ENCODE measurements at places on chromosomes 1 and 21.

DNA sequence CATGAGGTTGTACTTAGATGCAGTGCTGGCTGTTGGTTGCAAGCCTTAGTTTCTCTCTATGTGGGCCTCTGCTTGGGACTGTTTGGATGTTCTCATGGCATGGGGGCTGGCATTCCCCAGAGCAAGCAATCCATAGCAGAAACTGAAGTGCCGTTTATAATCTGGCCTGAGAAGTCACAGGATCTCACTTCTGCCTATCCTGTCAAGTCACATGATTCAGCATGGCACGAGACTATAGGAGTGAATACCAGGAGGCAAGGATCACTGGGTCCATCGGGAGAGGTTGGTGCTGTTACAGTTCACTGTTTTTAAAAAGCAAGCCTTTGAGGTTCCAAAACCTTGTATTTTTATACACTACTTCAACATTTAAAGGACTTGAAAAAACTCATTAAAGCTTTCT, 16.7 kb downstream of the COLGALT2 start:
- no peak for DNase-seq

GRCh38 chr1:65066766-65067490, 81.1 kb upstream of the AK4 start:
- DNase-seq = no peak

- DNase-seq = no peak
Measured at GRCh38 chr1:223339861-223340260, 24.1 kb downstream of the SUSD4 start.

- DNase-seq = no peak
Measured at GRCh38 chr1:22747021-22747734, 36.5 kb downstream of the EPHB2 start.

GRCh38 chr21:35575280-35575915, 484.9 kb downstream of the SETD4 start:
- no peak for DNase-seq

DNA sequence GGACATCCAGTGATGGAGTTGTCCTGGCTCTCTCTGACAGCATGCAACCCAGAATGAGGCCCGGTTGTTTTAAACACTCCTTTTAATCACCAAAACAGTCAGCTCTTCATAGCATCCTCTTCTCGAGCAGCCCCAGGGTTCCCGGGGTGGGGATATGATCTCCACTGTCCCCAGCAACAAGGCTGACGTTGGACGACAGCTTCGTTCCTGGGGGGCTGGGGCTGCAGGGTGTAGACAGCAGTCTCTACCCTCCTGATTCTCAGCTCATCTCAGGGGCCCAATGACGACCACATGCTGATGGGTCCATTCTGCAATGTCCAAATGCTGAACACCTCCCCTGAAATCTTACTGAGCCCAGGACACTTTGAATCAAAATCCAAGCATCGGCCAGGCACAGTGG, 27.0 kb downstream of the TRIM11 start:
- DNase-seq = no peak

GRCh38 chr1:5479876-5480646, 512.2 kb downstream of the NPHP4 start:
- no peak for DNase-seq

- no peak for DNase-seq
Measured at GRCh38 chr1:196121181-196121580, 487.1 kb downstream of the KCNT2 start.

GRCh38 chr1:167094690-167095089, 815 bp downstream of the STYXL2 start:
- no peak for DNase-seq

- no peak for DNase-seq
Measured at GRCh38 chr1:110752941-110753725, 78.4 kb upstream of the KCNA3 start.

- DNase-seq = peak; percentile 28
Measured at GRCh38 chr1:68111519-68112436, 61.4 kb upstream of the DIRAS3 start.

- DNase-seq = no peak
Measured at GRCh38 chr1:163170975-163171676, 31.6 kb downstream of the RGS5 start.

GRCh38 chr1:180247061-180247460, 17.0 kb downstream of the LHX4 start:
- DNase-seq = no peak

- no peak for DNase-seq
Measured at GRCh38 chr1:35885961-35886558, 3.1 kb downstream of the AGO1 start.

- DNase-seq = no peak
Measured at GRCh38 chr1:154755858-154756730, 114.0 kb downstream of the KCNN3 start.

DNA sequence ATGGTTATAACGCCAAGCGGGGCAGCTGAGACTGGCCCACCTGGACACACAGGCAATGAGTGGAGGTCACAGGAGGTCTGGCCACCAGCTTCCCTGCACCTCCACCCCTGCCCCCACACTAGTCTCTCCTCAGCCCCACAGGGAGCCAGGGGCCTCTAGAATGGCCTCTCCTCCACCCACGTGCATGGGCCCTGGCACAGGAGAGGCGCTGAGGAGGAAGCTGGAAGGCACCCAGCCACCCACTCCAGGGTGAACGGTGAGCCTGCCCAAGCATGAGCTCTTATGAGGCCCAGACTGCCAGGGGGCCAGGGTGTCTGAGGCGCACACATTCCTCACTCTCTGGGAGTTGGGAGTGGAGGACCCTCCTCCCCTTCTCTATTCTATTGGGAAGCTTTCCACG, 22.2 kb downstream of the LRP8 start:
- DNase-seq = no peak

- DNase-seq = no peak
Measured at GRCh38 chr1:157916887-157917570, 75.4 kb upstream of the CD5L start.

DNA sequence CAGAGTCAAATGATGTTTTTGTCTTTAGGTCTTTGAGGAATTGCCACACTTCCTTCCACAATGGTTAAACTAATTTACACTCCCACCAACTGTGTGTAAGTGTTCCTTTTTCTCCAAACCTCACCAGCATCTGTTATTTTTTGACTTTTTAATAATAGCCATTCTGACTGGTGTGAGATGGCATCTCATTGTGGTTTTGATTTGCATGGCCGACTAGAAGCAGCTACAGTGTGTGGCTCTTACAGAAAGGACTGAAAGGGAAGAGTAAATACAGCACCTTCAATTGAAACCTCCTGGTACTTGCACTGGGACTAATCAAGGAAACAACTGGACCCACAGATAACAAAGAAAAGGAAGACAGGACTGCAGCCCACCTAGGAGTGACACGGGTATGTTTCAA, 668.0 kb upstream of the RGS18 start:
- no peak for DNase-seq

GRCh38 chr1:41414296-41414695, 53.1 kb downstream of the FOXO6 start:
- DNase-seq = no peak

GRCh38 chr1:241443561-241443960, 76.0 kb downstream of the FH start:
- no peak for DNase-seq

DNA sequence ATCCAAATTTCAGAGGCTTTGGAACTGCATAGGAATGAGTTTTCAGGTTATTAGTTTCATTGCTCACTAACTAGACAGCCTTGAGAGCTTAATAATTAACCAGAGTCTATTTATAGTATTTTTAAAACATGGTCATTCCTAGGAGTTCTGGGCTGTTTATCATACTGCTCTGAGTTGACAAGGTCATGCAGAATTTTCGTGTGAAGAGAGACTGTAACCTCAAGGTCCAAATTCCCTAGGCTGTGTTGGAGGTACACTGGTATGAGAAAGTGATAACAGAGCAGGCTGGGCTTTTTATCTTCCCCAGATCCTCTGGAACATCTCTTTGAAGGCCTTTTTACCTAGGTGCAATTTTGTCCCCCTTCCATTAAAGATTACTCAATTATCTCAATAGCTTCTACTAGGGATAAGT, 736.3 kb downstream of the LTN1 start:
- no peak for DNase-seq

DNA sequence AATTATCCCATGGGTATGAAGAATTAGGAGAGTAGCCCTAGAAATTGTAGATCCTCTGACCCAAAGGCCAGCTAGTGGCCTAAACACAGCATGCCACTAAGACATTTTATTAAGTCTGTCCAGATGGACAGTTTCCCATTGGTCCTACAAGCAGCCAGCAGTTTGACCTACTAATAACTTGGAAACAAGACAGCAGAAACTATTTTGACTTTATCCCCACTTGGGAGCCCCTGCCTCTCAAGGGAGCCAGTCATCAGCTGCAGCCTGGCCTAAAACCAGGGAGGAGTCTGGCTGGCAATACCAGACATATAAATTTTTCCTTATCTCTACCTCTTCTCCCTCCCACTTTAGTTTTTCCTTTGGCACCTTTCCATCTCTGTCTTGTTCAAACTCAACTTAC, 222.6 kb upstream of the KCTD3 start:
- no peak for DNase-seq

- no peak for DNase-seq
Measured at GRCh38 chr21:35316933-35317332, 267.8 kb upstream of the RUNX1 start.

- no peak for DNase-seq
Measured at GRCh38 chr1:210792250-210793102, 341.5 kb downstream of the KCNH1 start.

- no peak for DNase-seq
Measured at GRCh38 chr1:194825382-194825781, 1639.0 kb upstream of the B3GALT2 start.

DNA sequence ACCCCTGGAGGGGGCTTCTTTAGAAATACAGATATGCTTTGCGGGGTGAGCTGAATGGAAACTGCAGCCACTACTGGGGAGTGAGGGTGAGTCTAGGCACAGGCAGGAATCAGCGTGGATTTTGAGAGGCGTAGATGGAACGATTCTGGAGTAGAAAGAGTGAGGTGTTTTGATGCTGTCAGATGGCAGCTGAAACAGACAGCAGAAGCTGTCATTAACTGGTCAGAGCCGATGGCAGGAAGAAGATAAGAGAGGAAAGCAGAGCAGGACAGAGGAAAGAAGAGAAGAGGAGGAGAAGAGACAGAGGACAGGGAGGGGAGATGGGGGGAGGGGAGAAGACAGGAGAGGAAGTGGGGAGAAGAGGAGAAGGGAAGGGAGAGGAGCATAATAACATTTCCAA, 138.5 kb downstream of the LRIG2 start:
- no peak for DNase-seq

- DNase-seq = no peak
Measured at GRCh38 chr21:26818906-26819305, 26.3 kb downstream of the ADAMTS1 start.

DNA sequence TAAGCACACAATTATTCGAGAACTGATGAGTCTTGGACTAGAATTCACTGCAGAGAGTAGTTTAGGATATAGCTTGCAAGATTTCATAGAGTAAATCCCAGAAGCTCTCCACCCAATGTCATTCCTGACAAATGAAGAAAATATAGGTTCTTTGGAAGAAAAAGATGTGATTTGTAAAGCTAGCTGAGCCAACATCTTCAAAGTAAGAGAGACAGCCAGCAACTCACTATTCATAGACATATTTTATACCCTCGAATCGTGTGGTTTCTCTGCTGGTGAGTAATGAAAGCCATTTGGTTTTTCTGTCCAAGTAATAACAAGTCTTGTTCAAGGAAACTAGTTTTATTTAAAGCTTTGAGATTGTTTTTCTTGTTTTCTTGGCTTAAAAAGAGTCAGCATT, 165.7 kb upstream of the SYT6 start:
- no peak for DNase-seq

GRCh38 chr1:204544321-204544720, 28.1 kb downstream of the MDM4 start:
- DNase-seq = no peak

DNA sequence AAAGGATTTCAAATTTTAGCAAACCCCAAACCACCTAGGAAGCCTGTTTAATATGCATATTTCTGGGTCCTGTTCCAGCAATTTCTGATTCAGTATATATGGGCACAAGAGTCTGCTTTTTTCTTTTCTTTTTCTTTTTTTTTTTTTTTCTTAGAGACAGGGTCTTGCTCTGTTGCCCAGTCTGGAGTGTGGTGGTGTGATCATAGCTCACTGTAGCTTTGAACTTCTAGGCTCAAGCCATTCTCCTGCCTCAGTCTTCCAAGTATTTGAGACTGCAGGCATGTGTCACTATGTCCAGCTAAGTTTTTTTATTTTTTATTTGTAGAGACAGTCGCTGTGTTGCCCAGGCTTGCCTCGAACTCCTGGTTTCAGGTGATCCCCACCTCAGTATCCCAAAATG, 34.8 kb downstream of the CCDC18 start:
- no peak for DNase-seq

- DNase-seq = no peak
Measured at GRCh38 chr1:31562707-31563360, 13.5 kb upstream of the TINAGL1 start.

- DNase-seq = no peak
Measured at GRCh38 chr21:31172328-31172727, 134.1 kb upstream of the KRTAP19-8 start.

GRCh38 chr1:231931846-231932454, 305.4 kb downstream of the DISC1 start:
- no peak for DNase-seq

GRCh38 chr1:27607239-27607804, 3.4 kb upstream of the AHDC1 start:
- DNase-seq = no peak

GRCh38 chr1:4612991-4613390, 41.4 kb upstream of the AJAP1 start:
- no peak for DNase-seq

DNA sequence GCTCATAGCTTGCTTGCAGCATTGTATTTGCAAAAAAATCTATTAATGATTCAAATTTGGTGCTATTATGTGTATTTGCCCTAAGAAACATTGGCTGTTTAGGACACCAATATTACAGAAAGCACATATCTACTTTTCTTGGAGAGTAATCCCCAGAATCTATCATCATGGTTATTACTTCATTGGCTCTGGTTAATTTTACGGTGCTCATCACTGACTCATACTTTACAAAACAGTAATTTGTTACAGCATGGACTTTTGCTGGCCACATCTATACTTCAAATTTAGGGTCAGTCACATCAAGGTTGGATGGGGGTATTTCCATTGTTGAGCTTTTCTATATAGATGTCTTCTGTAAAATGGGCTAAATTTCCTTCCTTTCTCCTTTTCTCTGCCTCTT, 45.7 kb downstream of the SH3GLB1 start:
- DNase-seq = no peak

- DNase-seq = no peak
Measured at GRCh38 chr1:2408456-2408855, 3.9 kb downstream of the PEX10 start.

GRCh38 chr1:12369258-12369657, 139.4 kb downstream of the VPS13D start:
- DNase-seq = no peak

All from D721Med (cell line).